ENCODE measurements at places on chromosomes 12 and 14. TPM values are rescaled to one million over a fixed set of nuclear protein-coding genes. Genes with fewer than 3 reads are reported as not detected.

DNA sequence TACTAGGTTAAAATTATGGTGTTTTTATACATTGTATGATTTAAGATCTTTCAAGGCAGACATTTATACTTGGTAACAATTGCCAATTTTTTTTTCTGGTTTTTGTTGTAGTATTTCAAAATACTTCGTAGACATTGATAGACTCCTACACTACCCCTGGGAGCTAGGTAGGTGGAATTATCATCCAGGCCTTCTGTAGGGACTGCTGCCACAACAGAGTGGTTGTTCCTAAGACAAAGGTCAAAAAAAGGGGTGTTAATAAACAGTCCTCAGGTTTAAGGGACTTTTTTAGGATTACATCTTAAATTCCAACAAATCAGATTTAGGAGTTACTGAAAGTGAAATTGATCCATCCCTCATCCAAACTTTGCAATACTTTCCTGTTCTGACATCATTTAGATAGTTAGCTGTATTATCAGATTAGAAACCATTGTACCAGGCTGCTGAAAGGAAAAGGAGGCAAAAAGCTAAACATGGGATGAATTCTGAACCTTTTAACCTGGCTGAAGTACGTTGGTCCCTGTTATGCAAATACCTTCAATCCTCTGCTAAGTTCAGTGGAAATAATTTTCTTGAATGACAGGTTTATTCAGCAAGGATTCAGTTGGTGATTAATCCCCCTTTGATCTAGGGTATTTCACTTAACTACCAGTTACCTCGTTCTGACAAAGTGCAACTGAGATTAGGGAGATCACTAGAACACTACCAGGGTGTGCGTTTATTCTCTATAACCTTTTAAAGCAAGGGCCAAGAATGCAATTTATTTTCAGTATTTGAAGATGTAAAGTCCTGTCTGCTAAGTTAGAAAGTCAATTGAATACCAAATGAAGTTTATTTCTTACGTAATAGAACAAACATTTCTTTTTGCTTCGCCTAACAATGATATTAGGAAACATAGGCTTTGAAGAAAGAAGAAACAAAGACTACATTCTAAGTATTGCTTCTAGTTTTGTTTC, 23.2 kb downstream of the AP5M1 start:
- DNase-seq = no peak

DNA sequence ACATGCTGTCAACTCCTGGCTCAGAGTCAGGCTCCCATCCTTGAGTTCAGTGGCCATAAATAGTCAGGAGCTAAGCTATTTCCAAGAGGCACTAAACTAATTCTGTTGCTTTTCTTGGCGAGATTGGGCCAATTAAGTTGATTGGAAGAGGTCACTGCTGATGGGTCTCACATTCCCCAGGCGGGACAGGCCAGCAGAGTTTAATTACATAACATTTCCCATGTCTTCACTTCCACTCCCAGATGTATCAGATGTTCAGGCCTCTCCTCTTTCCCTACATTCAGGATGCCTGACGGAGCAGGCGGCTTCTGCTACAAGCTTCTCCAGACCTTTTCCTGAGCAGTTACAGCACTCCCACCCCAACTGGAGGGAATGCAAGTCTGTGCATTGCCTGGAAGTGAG, 5.3 kb downstream of the NTF3 start:
- no peak for DNase-seq

DNA sequence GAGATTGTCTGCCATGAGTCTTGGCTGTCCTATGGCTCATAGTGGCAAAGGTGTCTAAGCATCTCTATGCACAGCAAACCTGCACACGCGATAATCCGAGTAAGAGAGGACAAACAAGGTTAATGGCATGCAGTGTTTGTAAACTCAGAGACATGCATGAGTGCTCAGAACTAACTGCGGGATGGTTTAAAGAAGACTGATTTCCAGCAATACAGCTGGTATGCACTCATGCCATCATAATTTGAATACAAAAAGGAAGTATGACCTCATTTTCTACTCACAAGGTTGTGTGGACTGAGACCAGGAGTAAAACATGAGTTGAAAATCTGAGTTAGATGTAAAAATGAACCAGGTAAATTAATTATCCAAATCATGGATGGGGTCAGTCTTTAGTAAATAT, 16.6 kb upstream of the TCP11L2 start:
- DNase-seq = no peak

DNA sequence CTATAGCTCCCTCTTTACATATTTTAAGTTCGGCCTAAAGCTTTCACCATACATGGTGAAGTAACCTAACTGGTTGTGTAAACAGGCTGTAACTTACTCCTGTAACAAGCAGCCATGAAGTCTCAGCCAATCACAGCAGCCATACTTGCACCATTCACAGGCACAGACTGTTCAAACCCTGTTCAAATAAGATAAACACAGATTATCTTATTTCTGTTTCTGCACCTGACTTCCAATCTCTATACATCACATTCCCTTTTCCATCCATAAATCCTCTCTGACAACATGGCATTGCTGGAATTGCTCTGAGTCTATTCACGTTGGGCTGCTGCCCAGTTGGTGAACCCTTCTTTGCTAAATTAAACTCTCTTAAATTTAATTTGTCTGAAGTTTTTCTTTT, 34.5 kb upstream of the ARID2 start:
- DNase-seq = peak; percentile 11

The BEST3 gene
- under 0.01 TPM for total RNA-seq

The INHBE gene
- 0.90 TPM for total RNA-seq

- peak; percentile 53 for DNase-seq
Observed at GRCh38 chr14:96221109-96221650, 16.5 kb downstream of the BDKRB2 start.

The CLEC1B gene
- not detected for total RNA-seq

DNA sequence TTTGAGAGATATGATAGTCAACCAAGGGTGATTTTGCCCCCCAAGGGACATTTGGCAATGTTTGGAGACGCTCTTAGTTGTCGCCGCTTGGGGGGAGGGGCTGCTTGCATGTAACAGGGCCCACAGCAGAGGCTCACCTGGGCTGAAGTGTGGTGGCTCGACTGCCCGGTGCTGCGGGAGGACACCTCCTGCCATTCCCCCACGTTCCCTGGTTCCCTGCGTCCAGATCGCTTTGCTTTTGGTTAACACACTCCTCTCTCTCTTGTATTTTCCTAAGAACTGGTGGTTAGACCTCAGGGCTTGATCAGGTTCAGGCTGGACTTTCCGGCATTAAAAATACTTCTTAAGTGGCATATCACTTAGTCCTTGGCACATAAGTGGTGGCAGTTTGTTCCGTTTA, 18.9 kb downstream of the PPP2R5C start:
- no peak for DNase-seq

The RNASE11 gene
- total RNA-seq = not detected

The PIWIL1 gene
- total RNA-seq = not detected

- no peak for DNase-seq
Observed at GRCh38 chr14:44099743-44100488, 407.2 kb downstream of the FSCB start.

GRCh38 chr12:13187399-13187798, 9.1 kb upstream of the EMP1 start:
- peak; percentile 88 for DNase-seq

DNA sequence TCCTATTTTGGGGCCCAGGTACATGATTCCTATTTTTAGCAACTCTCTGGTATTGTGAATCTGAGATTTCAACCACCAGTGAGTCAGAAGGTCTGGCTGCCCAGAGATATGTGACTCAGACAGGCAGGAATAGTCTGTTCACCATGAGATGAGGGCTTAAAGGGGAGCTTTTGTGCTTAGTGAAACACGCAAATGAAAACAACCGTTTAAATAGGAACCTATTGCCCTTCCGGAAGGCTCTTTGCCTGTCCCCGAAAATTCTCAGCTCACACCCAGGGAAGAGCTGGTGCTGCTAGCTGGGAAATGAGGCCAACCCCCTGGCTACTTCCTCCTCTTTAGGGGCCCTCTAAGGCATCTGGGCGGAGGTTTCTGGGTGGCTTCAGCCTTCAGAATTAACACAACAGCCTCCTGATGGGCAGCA, 283.6 kb downstream of the CACNA1C start:
- peak; percentile 97 for DNase-seq

GRCh38 chr14:89858089-89858488, 96.4 kb downstream of the EFCAB11 start:
- DNase-seq = no peak

DNA sequence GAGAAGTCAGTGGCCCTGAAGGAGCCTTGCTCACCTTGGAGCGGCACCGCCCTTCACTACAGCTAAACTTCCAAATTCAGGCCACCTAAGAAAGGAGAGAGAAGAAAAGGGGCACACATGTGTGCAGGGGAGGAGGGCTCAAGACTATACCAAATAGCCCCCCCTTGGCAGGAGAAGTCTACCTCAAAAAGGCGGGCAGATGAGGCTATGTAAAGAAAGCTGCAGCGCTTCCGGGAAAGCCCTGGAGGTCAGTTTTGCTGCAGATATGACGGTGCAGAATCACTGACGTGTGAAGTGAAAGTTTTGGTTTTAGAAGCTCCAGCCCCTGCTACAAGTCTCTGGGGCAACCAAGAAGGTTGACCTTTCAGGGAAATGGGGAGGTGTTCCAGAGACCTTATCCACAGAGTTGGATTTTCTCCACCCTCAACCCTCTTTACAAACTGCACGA, 48.2 kb upstream of the PNMA1 start:
- DNase-seq = no peak

- no peak for DNase-seq
Observed at GRCh38 chr12:11748903-11749302, 99.4 kb downstream of the ETV6 start.

The RFLNA gene
- total RNA-seq = not detected

The DLK1 gene
- total RNA-seq = not detected

DNA sequence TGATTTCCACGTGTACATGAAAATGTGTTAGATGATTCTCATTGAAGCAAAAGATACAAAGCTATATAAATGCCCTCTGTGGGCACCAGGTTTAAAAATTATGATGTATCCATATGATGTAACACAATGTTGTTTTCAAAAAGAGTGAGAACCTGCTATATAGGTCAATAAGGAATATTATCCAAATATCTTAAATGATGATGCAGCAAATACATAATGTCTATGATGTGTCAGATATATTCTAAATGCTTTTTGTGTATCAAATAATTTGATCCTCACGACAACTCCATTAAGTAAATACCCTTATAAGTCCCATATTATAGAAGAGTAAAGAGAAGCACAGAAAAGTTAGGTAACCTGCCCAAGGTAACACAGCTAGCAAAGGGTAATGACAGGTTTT, 393.0 kb upstream of the DCN start:
- DNase-seq = no peak

The CAPZA3 gene
- total RNA-seq = not detected

The AKAP5 gene
- 0.72 TPM for total RNA-seq

The TAS2R9 gene
- not detected for total RNA-seq

DNA sequence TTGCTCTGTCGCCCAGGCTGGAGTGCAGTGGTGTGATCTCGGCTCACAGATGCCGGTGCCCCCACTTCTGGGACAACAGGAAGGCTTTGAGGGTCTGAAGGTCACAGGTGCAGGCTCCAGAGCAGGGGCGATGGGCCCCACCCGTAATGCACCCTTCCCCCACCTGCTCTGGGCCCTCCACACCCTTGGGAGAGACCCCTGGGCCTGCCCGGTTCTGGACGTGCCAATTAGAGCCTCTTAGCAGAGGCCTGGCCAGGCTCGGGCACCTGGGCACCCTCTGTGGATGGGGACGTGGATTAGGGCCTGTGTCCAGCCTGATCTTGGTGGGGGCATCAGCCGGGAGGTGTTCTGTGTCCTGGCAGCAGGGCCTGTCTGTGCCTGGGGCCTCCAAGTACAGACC, 62.2 kb downstream of the KIF26A start:
- DNase-seq = no peak

DNA sequence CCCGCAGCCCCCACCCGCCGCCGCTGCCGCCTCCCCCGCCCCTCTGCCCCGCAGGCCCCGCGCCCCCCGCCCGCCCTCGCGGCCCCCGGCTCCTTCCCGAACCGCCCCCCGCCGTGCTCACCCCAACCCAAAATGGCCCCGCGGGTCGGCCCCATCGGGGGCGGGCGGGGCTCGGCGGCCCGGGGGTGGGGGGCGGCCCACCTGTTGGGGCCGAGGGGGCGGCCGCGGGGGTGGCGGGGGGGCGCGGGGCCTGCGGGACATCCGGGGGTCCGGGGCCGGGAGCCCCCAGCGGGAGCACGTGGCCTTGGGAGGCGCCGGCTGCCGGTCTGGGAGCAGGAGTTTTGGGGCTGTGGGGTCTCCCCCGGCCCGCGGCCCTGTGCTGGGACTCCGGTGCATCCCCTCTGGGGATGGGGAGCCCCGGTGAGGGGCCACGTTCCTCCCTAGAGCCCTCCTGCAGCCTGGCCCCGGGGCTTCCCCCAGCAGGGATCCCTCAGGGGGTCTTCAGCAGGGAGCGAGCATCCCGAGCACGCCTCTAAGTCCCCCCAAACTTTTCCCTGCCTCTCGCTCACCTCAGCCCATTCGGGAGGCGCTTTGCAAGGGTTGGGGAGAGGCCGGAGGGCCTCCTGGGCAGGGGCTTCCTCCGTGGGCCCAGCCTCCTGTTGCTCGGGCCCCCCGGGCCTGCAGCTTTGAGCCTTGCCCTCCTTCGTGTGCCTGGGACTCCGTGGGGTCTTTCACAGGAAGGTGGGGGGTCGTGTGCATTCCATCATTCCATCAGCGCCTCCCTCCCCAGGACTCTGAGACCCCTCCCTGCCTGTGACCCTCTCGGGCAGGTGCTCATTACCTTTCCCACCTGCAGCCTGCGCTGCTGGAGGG, 710 bp downstream of the MTA1 start:
- no peak for DNase-seq

GRCh38 chr12:24378548-24379407, 429.3 kb upstream of the SOX5 start:
- DNase-seq = peak; percentile 96

DNA sequence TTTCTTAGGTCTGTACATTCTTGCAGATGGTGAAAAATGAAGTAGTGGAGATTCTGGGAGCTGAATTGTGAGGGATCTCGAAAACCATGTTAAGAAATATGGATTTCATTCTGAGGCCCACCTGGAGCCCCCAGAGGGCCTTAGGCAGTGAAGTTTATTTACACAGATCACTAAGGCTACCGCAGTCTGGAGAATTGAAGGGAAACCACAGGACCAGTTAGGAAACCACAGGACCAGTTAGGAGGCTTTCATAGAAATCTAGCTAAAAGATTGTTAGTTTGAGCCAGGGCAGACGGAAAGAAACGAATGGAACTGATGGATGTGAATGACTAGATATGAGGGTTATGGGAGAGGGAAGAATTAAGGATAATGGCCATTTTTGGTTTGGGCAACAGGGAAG, 7.2 kb downstream of the CBLN3 start:
- no peak for DNase-seq

Measured in IMR-90 (cell line).